ENCODE measurements at places on chromosomes 13 and 19. TPM values are rescaled to one million over a fixed set of nuclear protein-coding genes. Genes with fewer than 3 reads are reported as not detected.

CD22 gene
- total RNA-seq, result 0.39 TPM

CD209 gene
- 18.3 TPM for total RNA-seq

N4BP2L2 gene
- 126 TPM for total RNA-seq

PSG11 gene
- total RNA-seq, result not detected

TPP2 gene
- total RNA-seq, result 33.0 TPM

ZNF256 gene
- 9.6 TPM for total RNA-seq

CEACAM18 gene
- total RNA-seq, result not detected

FGF22 gene
- 0.44 TPM for total RNA-seq

WDR87 gene
- total RNA-seq, result not detected

MBD3L3 gene
- total RNA-seq, result not detected

ZNF121 gene
- total RNA-seq, result 14.7 TPM

CELF5 gene
- total RNA-seq, result not detected

- DNase-seq, result no peak
Observed at GRCh38 chr19:2579678-2580280, 103.9 kb downstream of the GADD45B start.

DNA sequence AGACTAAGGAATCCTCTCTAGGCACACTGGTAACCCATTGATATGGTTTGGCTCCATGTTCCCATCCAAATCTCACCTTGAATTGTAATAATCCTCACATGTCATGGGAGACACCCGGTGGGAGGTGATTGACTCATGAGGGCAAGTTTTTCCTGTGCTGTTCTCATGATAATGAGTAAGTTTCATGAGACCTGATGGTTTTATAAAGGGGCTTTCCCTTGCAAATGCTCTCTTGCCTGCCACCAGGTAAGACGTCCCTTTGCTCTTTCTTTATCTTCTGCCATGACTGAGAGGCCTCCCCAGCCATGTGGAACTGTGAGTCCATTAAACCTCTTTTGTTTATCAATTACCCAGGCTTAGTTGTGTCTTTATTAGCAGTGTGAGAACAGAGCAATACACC, 81.4 kb upstream of the GPC6 start:
- no peak for DNase-seq

- no peak for DNase-seq
Observed at GRCh38 chr19:17616961-17617806, 61.7 kb downstream of the COLGALT1 start.

GRCh38 chr13:79778741-79779460, 297.9 kb downstream of the NDFIP2 start:
- DNase-seq, result no peak

DNA sequence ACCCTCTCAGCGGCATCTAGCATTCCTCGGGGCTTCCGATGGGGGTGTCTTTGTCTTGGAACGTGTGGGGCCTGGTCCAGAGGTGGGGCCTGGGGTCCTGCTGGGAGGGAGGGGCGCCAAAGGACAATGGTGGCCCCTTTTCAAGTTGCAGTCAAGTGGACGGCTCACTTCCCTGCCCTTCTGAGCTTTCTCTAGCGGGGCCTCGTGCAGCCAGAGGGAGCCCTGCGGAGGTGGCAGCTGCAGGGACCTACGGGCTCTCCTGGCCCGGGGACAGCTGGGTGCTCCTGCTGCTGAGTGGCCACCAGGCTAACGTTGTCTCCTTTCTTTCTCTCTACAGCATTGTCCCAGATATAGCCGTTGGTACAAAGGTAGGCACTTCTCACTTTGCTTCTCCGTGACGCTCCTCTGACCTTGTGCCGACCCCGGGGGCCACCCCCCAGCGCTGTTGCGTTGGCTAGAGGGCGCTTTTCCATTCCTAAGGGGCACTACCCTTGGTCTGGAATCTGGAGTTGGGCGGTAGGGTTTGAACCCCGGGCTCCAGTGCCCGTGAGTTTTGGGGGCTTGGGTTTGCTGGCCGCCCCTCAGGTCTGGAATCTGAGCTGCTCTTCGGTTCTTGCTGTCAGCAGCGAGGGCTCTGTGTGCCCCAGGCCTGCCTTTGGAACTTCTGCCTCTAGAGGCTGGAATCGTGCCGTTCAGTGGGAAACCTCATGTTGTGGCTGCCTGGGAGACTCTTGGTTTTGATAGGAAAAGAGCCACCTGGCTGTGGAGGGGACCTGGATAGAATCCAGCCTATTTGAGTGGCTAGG, 2.0 kb downstream of the PTBP1 start:
- DNase-seq, result peak; percentile 47

GRCh38 chr13:67966065-67966464, 735.9 kb upstream of the PCDH9 start:
- DNase-seq, result no peak

- DNase-seq, result no peak
Observed at GRCh38 chr19:29323021-29323430, 110.1 kb upstream of the UQCRFS1 start.

GRCh38 chr19:17967257-17968051, 547 bp downstream of the KCNN1 start:
- no peak for DNase-seq

GRCh38 chr13:74210693-74211393, 76.6 kb upstream of the KLF12 start:
- peak; percentile 29 for DNase-seq

DNA sequence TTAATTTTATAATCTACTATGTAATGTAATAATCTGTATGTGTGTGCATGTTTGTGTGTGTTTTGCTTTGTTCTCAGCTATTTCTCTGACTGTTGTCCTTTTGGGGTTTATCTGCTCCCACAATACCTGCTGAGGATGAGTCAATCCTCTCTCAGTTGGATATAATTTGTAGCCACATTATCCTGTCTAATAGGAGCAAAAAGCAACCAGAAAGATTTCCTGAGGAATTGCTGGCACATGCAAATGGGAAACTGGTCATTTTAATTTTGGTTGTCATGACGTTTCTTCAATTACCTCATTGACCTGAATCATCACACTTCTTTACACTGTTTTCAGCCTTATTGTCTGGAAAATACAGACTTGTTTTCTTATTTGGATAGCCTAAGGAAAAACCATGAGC, 488.4 kb downstream of the KLF5 start:
- no peak for DNase-seq

DNA sequence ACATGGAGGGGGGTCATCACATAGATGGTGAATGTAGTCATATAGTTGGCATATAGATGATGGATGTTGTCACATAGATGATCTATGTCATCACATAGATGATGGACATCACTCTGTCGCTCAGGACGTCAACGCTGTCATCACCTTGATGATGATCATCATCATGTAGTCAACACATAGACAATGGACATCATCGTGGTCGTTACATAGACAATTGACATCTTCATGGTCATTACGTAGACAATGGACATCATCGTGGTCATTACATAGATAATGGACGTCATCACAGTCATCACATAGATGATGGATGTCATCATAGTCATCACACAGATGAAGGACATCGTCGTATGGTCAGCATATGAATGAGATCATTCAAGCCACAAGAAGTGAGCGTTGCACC, 28.6 kb upstream of the SLC15A1 start:
- DNase-seq, result no peak

DNA sequence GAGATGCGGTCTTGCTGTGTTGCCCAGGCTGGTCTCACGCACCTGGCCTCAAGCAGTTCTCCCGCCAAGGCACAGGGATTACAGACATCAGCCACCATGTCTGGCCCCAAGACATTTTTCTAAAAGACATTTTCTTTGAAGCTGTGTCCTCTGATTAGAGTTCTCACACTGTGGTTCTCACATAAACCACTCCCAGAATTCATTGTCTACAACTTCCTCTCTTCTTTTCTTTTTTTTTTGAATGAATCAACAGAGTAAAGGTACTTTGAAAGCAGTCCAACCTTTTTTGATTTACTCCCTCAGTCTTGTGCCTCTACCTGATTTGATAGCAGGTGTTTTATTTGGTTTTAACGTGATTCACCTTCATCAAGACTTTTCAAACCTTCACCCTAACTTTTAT, 14.3 kb upstream of the SHD start:
- no peak for DNase-seq

DNA sequence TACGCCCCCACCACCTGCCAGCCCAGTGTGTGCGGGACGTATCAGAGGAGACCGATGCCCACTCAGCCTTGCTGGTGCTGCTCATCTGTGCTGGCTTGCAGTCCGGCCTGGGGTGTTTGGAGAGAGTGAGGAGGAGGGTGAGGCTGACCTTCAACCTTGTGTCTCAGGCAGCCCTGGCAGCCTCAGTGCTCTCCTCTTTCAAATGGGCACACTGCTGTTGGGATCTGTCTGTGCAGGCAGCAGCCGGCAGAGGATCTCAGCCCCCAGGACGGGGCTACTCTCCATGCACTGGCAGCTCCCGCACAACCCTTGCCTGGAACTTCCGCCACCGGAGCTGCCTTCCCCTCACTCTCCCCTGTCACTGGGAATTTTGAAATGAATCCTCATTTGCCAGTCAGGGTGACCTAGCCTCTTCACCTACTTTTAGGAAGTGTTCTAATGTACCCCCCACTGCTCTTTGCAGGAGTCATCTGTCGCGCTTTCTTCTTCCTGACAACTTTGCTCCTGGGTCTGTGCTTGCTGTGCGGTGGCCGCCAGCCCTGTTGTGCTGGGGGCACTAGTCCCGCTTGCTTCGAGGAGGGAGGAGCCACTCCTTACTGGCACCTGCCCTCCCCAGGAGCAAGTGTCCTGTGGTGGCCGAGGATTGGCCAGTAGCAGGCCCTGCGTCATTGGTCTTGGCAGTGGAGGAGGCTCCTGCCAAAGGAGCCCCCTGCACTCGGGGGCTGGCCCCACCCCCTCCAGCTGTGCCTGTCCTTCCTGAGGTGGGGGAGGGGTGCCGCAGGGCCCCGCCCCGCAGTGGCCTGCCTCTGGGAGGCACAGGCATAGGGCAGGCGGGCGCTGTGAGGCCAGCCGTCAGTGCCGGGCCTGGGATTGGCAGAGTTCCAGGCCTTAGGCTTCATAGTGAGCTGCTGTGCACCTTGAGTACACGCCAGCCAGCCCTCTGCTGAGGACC, 53.4 kb downstream of the TSSK6 start:
- peak; percentile 77 for DNase-seq

DNA sequence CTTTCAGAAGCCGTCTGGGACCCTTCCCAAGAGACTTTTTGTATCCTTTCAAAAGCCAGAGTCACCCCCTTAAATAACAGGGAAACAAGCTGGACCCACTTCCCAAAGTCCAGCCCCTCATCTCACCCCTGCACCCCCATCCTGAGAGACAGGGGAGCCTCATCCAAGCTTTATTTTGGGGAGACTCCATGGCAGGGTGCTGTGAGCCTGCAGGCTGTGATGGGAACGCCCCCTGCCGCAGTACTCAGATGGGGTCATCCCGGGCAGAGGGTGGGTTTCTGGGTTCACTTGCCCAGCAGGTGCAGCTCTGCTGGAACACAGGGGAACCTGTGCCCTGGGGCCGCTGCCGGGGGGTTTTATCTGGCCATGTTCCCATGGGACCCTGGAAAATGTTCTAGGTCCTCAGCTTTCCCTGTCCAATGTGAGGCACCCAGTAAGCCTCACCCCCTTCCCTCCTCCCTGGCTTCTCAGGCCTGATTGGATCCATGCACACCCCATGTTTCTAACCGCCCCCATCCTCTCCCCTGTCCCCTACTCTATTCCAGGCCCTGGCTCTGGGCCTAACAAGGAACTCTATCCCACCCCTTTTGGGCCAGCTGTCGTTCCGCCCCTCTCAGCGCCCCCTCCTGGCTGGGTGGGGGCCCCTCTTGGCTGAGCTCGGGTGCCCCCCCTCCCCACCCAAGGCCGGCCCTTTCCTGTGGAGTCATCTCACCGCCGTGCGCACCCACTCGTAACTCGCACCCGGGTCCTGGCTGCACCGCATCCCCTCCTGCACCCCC, 1.0 kb downstream of the HIF3A start:
- peak; percentile 84 for DNase-seq

DNA sequence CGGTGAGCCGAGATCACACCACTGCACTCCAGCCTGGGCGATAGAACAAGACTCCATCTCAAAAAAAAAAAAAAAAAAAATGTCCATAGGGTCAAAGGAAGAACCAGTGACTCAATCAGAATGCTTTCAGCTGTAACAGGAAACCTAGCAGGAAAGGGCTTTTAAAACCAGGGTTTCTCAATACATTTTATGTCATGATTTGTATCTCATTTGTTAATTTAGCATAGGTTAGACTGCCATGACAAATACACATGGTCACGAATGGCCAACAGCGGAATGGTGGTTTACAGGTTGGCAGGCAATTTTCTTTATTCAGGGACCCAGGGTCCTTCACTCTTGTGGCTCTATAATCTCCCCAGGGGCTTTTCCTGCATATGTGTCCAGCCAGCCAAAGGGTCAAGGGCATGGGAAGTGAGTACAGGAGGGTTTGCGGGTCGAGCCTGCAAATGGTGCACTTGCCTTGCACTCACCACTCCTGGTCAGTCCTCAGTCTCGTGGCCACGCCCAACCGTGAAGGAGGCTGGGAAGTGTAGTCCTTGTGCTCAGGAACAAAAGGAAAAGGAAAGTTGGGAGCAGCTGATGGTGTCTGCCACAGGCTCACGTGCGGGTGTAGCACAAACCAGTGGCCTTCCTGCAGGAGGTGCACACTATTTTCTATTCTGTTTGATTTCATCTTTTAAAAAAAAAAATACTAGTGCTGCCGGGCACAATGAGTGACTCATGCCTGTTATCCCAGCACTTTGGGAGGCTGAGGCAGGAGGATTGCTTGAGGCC, 14.8 kb downstream of the DHX34 start:
- DNase-seq, result no peak

GRCh38 chr19:47540748-47541147, 25.9 kb upstream of the NAPA start:
- DNase-seq, result no peak

GRCh38 chr19:27660428-27660827, 1552.5 kb downstream of the UQCRFS1 start:
- DNase-seq, result no peak

- DNase-seq, result no peak
Observed at GRCh38 chr13:76904507-76904906, 18.3 kb upstream of the KCTD12 start.

GRCh38 chr19:38392707-38393308, 4.3 kb downstream of the SPRED3 start:
- DNase-seq, result no peak

DNA sequence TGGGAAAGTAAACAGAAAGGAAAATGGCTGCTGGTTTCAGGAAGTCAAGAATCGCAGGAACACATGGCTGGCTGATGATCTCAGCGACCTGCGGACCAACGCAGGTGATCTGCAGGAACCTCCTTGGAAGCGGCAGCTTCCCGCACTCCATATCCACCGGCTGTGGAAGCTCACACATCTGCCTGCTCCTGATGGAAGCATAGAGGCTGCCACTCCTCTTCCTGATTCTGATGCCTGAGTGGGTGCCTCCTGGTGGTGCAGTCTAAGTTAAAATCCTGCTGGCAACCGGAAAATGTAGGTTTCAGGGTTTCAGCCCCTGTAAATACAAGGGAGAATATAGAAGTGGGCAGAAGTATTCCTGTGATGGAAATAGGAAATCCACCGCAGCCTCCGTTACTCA, 75.5 kb downstream of the TNFSF13B start:
- no peak for DNase-seq

- no peak for DNase-seq
Observed at GRCh38 chr19:38841180-38841766, 8.5 kb downstream of the HNRNPL start.

DNA sequence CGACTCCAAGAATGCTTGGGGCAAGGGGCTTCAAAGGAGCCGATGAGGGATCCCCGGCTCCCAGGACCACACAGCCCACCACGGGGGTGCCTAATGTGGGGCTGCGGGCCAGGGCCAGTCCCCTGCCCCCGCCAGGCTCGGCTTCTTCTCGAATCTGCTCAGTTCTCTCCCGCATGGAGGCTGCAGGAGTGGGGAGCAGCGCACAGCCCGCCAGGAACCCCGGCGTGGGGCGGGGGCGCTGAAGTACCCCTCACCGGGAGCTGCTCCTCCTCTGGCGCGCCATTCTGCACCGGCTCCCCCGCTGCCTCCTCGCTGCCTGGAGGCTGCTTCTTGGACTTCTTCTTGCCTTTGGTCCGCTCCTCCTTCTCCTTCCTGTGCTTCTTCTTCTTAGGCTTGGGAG, 14.7 kb downstream of the IZUMO4 start:
- DNase-seq, result no peak
